ENCODE measurements at places on chromosomes 1 and 21. TPM values are rescaled to one million over a fixed set of nuclear protein-coding genes. Genes with fewer than 3 reads are reported as not detected.

GRCh38 chr1:56511364-56511763 is 68.0 kb downstream of the PLPP3 start:
- no peak for DNase-seq

DNA sequence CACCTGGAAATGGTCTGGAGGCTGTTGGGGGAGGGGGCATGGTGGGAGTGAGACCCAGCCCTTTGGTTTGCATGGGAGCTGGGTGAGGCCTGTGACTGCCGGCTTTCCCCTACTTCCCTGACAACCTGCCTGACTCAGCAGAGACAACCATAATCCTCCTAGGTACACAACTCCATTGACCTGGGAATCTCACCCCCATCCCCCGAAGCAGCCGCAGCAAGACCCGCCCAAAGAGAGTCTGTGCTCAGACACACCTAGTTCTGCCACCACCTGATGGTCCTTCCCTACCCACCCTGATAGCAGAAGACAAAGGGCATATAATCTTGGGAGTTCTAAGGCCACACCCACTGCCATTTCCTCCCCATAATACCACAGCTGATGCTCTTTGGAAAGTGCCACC is 168.6 kb downstream of the GIPC2 start:
- DNase-seq: no peak

- DNase-seq: no peak
Observed at GRCh38 chr1:7110321-7110720, 325.1 kb downstream of the CAMTA1 start.

GRCh38 chr1:21663951-21664805 is 5.0 kb downstream of the RAP1GAP start:
- DNase-seq: no peak

DNA sequence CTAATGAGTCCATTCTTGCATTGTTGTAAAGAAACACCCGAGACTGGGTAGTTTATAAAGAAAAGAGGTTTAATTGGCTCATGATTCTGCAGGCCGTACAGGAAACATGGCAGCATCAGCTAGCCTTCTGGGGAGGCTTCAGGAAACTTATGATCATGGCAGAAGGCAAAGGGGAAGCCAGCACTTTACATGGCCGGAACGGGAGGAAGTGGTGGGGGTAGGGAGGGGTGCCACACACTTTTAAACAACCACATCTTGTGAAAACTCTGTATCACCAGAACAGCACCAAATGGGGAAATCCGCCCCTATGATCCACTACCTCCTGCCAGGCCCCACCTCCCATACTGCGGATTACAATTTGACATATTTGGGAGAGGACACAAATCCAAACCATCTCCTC is 43.9 kb downstream of the NOS1AP start:
- no peak for DNase-seq

DNA sequence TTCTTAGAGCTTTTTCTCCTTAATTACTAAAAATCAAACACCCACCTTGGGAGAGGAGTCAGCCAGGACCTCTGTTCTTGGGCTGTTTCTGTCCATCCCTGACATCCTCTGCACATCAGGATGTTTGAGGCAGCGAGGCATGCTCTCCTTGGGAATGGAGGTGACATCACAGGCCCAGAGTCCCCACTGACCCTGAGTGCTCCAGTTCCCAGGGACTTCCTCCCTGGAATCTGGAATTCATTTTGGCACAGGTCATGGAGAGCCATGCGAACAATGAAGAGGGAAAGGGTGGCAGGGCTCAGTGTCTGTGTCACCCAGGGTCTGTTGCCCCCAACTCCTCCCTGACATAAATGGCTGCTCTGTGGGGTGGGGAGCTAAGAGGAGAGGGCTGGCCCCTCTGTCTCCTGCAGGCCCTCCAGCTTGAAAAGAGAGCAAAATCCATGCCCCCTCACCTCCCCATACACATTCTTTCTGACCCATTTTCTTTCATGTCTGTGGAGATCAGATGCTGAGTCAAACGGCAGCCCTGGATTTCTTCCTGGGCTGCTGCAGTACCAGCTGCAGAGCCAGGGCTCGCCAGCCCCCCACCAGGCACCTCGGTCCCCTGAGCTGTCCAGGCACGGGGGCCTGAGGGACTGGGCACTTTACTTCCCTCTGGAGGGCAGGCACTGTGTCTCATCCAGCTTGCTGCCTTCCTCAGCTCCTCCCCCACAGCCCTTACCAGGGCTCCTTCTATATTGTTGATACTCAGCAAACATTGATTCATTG is 102.0 kb downstream of the NMNAT2 start:
- DNase-seq: peak; percentile 19

The FOXO6 gene
- 0.77 TPM for polyA plus RNA-seq

The HPCAL4 gene
- 0.39 TPM for polyA plus RNA-seq
